ENCODE measurements at places on chromosomes 4 and X.

- DNase-seq = no peak
Measured at GRCh38 chr4:158786955-158787354, 18.1 kb downstream of the FNIP2 start.

DNA sequence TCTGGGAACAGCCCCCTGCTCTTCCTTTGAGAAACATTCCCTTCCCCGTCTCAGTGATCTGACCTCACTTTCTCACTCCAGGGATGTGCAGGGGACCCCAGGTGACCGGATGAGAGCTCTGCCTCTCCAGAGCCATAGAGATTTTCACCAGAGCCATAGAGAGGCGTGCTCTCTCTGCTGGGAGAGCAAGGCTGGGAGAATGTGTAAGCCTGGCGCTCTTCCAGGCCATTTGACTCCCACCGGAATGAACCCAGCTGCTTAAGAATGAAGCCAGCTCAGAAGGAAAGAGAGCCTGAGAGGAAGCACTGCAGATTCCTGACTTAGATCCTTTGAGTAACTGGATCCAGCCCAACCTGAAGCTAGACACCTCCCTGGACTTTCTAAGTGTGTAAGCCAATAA is 106.4 kb downstream of the DHX15 start:
- DNase-seq = no peak

- no peak for DNase-seq
Measured at GRCh38 chr4:113773756-113774155, 12.2 kb upstream of the CAMK2D start.

DNA sequence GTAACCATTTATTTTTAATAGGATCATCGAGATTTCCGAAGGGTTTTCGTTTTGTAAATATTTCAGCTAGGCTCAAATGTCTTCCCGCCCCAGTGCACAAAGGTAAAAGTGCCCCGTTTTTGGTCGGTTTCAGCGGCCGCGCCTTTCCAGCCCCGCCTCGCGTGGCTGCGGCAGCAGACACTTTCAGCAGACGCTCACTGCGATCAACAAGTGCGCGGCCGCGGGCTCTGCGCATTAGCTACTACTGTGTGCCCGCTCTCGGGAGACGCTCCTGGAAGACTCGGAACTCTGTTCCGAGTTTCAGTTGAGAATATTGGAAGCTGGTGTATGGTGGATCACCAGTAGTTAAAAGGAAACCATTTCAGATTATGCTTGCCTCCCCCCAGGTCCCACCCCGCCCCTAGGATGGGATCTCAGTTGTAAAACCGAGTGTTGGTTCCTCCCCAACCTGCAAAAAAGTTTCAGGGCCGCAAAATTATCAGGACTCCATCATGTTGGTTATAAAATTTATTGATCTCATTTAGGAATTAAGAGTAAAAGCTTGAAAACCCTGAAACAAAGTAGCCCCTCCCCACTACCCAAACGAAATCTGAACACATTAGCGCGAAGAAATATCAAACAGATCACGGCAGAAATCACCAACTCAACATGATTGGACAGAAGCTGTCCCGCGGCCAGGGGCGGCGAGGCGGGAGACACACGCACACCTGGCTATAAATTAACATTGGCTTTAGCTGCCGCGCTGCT is 2.2 kb downstream of the SOX3 start:
- no peak for DNase-seq

DNA sequence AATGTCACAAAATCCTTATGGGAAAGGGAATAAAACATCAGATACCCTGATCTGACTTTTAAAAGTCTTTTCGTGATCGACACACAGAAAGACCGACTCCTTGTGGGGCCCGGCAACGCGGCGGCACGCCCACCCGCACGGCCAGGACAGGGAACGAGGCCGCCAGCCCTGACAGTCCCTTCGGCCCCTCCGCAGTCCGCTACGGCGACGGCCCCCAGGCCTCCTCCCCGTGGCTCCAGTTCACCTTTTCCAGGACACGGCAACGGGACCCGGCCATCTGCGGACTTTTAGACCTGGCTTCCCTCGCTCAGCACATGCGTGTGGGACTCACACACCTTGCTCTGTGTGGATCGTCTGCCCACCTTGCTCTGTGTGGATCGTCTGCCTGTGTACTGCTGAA is 33.6 kb upstream of the GTPBP6 start:
- no peak for DNase-seq

GRCh38 chrX:129230850-129231512 is 292.3 kb downstream of the SMARCA1 start:
- DNase-seq = no peak

DNA sequence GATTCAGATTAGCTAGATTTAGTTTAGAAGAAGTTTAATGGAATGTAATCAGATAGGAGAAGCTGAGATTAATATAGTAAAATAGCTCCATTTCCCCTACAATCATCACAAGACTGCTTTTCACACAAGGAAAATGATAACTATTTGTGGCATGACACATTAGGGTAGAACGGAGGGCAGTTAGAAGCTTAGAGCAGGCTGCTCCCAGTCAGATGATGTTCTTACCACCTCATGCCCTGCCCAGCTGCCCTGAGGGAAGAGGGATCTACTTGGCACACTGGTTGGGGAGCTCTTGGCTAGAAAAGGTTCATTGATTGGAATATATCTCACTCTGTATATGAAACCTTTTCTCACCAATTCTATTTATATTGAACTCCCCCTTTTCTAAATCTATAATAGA is 180.7 kb upstream of the IL15 start:
- DNase-seq = no peak

GRCh38 chrX:80022363-80023031 is 7.9 kb downstream of the TBX22 start:
- DNase-seq = no peak

DNA sequence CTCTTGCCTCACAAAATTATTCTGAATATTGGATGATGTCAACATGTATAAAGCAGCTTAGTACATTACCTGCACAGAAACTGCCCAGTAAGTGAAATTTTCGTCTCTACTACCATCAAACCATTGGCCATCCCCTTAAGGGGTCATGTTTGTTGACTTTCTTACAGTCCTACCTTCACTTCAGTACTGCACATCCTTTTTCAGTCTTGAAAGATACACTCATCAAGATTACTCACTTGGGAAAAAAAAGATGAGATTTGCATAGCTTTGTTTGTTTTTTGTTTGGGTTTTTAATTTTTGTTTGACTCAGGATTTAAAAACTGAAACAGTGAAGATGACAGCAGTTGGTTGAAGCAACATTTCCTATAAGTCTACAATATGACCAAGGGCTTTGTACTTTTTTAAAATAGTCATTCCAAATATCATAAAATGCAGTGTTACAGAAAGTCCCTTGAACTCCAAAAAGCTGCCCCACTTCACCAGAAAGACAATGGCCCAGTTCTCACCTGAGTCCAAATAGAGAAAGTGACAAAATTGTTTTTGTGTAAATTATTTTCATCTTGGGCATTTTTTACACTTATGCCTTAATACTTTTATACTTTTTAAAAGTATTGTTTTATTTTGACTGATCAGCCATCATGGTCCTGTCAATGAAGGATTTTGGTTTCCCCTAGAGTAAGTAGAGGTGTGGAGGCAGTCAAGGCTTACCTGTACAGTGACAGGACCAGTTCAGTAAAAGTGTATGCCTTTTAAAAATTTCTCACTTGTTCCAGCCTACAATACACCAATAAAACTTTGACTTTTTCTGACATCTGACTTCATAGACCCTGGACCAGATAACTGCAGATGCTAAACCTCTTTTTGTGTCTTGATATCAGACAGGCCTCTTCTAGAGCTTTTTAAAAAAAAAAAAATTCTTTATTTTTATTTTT is 59.7 kb upstream of the EDA2R start:
- DNase-seq = no peak

- DNase-seq = no peak
Measured at GRCh38 chr4:6257247-6258025, 12.2 kb upstream of the WFS1 start.

DNA sequence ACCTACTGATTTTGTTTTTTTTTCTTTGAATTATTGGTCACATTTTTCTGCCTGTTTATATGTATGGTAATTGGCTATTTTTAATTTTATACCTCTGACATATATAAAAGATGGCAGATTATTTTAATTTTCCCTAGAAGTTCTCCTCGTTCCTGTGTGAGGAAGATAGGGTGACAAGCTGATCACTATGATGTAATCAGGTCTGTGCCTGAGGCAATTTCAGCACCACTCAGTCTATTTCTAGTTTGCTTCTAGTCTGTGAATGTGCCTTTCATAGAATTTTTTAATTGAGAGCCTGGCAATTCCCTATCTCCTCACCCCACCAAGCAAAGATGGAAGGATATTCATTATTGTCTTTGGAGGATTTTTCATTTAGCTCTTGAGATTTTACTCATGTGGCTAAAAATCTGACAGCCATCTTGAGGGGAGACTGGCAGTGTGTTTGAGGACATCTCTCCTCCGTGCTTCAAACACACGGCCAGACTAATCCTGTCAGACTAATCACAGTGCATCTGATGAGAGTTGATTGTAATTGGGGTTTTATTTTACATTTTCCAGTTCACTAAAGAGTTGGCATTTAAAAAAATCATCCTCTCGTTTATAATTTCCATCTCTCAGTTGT is 500.3 kb downstream of the TRIML1 start:
- DNase-seq = no peak

GRCh38 chr4:710116-710515 is 4.5 kb downstream of the PCGF3 start:
- no peak for DNase-seq

GRCh38 chrX:144297221-144297620 is 413.4 kb downstream of the UBE2NL start:
- no peak for DNase-seq

DNA sequence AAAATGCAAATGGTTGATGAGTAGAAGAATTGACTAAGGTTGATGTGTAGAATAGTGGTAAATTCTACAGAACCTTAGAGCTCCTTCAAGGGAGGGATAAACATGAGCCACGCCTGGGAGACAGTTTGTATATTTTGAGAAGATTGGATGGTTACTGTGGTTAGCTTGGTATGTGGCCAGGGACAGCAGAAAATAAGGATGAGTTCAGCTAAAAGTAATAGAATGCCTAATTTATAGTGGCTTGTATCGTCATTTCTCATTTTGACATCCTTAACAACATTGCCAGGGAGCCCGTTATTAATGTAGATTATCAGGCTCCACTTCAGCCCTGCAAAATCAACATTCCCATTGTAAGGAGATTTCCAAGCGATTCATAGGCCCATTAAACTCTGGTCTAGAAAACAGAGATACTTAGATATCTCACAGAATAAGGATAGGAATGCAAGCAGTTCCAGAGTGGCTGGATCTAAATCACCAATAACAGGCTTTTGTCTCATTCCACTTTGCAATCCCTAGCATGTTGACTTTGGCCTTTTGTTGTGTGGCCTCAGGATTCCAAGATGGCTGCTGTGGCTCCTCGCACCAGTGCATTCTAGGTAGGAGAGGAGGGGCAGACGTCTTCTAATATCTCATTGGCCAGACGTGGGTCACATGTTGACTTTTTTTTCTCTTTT is 6.4 kb upstream of the PTTG2 start:
- no peak for DNase-seq

DNA sequence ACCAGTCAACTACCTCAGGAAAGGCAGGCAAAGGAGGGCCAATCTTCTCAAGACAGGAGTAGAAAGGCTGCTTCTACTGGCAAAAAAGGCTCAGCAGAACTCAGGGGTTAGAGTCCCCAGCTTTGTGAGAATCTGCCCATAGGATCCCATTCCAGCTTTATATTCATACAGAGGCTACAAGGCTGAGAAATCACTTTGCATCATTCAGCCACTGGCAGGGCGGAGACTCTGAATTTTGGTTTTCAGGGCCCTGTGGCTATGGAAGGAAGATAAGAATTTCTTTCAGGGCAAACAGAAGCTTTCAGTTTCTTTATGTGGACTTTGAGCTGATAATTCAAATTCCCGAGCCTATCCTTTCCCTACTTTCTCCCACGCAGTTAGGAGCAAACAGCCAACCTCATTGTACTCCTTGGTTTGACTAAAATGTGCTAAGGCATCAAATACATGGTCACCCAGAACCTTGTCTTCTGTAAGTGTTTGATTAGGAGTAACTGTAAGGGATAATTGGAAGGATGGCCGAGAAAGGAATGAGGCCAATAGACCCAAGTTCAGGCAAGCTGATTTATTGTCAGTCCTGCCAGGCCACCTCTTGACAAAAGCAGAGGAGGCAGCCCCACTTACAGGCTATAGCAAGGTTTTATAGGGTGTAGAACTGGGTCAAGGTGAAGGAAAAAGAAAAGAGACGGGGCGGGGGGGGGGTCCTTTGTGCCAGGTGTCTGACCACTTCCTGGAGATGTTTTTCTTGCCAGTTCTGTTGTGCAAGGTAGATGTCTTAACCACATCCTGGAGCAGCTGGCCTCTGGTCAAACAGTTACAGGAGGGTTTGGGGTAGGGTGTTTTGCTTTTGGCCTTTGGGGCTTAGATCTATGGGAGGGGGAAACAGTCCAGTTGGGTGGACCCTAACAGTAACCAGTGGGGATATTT is 165.3 kb upstream of the PPP1R2C start:
- no peak for DNase-seq

DNA sequence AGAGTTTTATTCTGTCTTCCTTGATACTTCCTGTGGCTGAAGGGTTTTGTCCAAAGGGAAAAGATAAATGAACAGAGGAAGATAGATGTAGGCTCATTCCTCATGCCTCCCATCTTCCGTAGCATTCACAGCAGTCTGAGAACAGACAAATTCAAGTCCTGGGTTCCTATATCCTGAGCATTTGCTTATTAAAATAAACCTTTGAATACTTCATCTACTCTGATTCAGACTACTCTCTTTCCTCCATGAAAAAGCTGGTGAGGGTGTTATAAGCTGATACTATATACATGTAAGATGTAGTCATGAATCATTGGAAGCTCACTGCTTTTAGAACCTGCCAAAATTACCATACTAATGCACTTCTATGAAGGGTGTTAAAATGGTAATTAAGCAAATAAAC is 61.2 kb downstream of the GAB1 start:
- DNase-seq = no peak

GRCh38 chrX:55488593-55489313 is 895 bp downstream of the USP51 start:
- peak; percentile 22 for DNase-seq

GRCh38 chr4:85571008-85571407 is 96.1 kb downstream of the ARHGAP24 start:
- DNase-seq = no peak

DNA sequence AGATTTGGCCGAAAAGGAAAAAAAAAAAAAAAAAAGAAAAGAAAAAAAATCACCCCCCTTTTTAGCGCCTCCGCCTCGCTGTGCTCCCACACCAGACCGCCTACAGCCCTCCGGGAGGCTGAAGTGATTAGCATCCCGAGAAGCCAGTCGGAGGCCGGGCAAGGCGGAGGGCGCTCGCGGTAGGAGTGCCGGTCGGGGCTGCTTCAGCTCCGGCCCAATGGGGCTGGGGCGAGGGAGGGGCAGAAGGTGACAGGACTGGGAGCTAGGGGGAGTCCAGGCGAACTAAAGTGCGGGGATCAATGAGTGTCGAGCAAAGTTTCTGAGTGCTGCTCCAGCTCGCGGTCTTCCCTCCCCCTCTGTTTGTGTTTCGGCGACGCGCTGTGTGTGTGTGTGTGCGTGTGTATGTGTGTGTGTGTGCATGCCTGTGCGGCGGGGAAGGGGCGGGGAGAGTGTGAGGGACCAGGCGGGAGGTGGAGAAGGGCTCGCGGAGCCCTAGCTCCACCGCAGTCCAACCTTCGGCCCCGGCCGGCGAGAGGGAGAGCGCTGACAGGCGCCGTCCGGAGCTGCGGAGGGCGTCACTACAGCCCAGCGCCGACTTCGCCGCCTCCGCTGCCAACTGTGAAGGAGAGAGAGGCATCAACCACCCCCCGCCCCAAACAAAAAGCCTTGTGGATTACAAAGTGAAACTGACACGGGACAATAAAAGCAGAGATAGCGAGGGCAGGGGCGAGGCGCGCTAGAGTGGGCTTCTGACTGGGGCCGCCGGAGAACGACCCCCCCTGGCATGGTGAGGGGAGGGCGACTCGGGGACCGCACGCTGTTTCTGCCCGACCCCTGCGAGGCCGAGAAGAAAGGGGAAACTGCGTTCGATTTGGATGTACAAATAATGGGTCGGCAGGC is at the start of gene FAT4:
Gene FAT4 (plus strand): TSS at position 280 of the 900 bp plus-strand sequence. CDS start 1,457 bp downstream, outside the sequence.
- DNase-seq = peak; percentile 72
